ENCODE measurements at places on chromosomes 7 and 10.
A peak's percentile ranks its signal among the peaks of the same experiment; 100 is the strongest.

DNA sequence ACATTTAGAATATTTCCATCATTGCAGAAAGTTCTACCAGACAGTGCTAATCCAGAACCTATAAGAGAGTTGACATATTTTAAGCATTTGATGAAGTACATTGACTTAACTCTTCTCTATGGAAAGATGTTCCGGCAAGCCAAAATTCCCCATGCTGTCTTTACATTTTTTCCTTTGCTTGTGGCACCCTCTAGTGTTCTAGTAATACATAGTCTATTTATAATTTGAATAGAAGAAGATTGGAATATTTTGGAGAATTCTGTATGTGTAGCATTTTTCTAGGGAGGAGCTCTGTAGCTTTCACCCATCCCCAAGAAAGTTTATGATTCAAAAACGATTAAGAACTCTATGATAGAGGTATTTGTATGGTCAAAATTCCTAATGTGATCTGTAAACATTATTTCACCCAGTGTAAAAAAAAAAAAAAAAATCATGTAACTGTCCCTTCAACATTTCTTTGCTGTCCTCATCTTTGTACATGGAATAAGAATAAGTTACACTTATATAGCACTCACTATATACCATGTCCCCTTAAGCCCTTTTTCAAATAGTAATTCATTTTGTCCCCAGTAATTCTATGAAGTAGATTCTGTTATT is 33.2 kb downstream of the NRF1 start:
- peak; percentile 31 for DNase-seq

GRCh38 chr10:81414038-81414437 is 461.0 kb upstream of the NRG3 start:
- no peak for DNase-seq

DNA sequence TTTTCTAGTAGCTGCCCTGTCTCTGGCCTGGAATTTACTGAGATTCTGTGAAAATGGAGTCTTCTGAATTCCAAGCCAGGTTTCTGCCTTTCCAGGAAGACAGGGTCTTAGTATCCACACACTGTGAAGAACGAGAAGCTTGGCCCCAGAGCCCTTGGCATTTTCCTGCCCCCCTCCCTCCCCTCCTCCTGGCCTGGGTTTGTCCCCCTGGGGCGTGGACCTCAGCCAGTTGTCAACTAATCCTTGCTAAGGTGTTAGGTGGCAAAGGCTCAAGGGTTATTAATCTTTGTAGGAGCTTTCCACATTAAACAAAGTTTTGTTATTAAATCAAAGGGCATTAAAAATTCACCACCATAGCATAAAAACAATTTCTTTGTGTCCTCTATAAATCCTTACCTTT is 329.5 kb downstream of the RNLS start:
- DNase-seq, result no peak

DNA sequence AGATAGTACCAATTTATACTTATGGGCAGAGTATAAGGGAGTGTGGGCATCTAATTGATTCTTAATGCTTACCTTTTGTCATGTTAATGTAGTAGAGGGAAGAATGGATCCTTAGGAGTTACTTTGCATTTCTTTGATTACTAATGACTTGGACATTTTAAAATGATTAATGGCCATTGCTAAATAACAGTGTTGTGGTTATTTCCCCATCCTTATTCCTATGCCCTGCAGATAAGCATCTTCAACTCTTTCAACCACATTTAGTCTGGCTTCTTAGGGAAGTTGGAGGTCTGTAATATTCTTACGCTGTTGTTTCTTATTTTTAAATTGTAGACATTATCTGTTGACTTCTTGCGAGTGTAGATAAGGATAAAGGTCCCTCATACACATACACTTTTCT is 37.2 kb downstream of the KAT6B start:
- no peak for DNase-seq

- no peak for DNase-seq
Observed at GRCh38 chr10:75427951-75428350, 3.5 kb upstream of the LRMDA start.

DNA sequence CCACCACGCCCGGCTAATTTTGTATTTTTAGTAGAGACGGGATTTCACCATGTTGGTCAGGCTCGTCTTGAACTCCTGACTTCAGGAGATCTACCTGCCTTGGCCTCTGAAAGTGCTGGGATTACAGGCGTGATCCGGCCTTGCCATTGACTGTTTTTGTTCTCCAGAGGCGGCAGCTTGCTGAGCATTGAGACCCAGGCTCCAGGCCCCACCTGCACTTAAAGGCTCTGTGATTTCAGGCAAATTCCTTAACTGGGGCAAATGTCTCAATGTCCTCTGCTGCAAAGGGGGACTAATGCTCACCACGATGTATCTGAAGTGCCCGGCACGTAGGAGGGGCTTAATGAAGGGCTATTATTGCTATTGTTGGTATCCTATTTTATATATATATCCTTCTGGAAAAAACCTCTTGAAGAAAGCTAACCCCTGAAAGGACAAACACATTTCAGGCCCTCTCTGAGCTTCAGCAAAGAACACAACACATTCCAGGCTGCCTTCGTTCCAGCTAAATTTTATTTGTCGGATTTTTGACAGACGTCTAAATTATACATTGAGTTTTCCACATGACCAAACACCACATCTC is 29.0 kb downstream of the TRIM8 start:
- DNase-seq, result no peak

DNA sequence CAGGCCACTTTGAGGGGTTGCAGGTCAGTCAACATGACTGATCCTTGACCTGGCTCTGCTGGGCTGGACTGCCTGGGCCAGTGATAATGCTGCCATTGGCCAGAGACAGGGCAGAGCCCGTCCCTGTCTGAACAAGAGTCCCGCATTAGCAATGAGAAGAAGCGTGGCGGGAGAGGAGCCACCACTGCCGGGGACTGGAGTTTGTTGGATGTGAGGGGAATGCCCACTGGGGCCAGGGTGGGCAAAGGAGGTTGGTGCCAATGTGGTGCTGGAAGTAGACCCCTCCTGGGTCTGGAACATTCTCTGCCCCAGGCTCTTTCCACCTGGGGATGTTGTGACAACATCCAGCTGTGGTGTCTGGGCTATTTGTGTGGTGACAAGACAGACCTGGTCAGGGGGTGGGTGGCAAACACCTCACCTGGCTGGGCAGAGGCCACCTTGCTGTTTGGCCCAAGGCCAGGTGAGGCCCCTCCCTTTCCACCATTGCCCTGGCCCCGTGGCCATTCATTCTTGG is 7.6 kb downstream of the SAP25 start:
- no peak for DNase-seq

- no peak for DNase-seq
Observed at GRCh38 chr7:159144758-159145489, at the start of gene VIPR2. Gene VIPR2 (minus strand): TSS chr7:159144867. CDS start chr7:159144771, 96 bp downstream.

DNA sequence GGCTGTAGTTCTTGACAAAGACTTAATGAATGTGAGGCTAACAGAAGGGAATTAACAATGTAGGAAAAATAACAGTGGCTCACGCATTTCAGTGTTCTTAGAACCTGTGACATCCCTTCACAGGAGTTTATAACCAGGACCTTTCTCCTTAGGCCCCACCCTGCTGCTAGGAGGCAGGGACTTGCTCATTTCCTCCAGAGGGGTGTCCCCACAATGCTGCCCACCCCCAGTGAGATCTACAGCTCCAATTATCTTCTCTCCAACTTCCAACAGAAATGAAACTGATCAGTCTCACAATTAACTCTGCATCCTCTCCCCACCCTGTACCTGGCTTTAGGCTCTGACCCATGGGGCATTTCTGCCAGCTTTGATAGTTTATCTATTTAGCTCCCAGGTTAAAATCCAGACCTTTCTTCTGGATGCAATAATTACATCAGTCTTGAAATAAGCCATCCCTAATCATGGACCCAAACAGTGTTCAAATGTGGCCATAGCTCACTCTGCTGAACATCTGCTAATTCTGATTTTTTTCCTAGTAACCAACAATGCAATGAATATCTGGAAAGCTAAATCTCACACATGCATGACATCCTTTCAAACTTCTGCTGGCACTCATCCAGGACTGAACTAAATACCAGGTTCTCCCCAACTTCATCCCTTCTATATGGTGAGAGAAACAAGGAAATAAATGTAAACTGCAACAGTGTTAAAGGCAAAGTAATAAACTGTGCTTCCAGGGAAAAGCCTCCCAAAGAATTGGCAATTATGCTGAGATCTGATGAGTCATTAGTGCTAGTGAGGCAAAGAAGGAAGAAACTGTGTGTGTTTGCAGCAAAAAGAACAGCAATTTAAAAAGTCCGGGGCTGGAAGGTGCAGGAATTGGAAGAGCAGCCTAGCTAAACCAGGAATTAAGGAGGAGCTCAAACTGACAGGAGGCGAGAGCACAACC is 64.6 kb downstream of the HERPUD2 start:
- DNase-seq, result no peak

DNA sequence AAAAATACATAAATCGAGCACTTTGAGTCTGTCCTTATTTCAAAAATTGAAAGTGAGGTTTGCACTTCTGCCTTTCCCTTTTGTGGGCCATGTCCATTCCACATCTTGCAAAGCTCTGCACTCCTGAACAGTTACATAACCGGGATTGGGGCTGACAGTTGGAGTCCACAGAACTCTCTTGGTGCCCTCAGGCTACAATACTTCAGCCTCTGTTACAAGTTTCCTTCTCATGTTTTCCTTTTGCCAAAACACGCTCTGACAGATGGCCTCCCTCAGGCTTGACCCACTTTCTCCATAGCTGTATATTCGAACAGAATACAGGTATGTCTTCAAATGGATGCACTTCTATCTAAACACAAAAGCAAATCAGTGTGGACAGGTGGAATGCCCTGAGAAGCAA is 335.9 kb downstream of the WDR37 start:
- DNase-seq, result no peak

DNA sequence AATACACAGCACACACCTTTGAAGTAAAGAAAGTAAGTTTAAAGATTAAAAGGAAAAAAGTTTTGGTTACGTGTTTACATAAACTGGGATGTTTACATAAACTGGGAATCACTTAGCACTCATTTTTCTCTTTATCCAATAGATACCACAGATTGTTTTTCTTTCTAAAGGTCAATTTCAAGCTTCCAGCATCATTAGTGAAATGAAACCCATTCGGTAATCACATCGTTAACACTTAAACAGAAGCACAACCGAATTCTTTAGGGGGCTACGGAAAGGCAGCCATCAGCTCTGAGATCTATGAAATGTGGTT is 1.1 kb downstream of the ODAD2 start:
- no peak for DNase-seq

- no peak for DNase-seq
Observed at GRCh38 chr7:156999958-157000726, 10.3 kb downstream of the MNX1 start.

DNA sequence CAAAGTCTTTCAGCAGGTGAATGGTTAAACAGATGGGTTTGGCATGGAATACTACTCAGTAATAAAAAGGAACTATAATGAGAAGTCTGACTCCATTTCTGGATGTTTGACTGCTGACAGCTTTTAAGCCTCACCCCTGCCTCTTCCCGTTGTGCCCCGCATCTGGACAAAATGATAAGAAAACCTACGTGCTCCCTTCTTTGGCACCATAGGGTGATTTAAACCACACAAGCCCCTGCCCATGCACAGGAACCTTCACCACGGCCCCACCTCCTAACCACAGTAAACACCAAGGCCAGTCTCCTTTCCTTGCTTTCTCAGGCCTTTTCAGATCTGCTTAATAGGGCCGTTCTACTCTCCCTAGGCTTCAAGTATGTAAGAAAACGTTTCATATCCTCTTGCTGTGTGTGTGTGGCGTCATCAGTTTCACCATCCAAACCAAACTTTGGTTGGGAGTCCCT is 47.1 kb upstream of the UBN2 start:
- DNase-seq, result no peak

DNA sequence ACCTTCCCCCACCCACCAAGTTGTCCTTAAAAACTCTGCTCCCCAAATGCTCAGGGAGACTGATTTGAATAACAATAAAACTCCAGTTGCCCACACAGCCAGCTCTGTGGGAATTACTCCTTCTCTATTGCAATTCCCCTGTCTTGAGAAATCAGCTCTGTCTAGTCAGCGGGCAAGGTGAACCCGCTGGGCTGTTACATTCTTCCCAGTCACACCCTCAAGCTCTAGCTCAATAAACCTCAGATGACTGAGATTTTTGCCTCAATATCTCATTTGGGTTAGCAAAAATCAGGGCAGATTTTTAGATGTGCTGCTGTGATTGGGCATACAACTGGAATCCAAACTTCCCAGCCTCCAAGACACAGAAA is 32.9 kb downstream of the SVOPL start:
- DNase-seq, result no peak

GRCh38 chr7:55132890-55133551 is 114.2 kb downstream of the EGFR start:
- no peak for DNase-seq

DNA sequence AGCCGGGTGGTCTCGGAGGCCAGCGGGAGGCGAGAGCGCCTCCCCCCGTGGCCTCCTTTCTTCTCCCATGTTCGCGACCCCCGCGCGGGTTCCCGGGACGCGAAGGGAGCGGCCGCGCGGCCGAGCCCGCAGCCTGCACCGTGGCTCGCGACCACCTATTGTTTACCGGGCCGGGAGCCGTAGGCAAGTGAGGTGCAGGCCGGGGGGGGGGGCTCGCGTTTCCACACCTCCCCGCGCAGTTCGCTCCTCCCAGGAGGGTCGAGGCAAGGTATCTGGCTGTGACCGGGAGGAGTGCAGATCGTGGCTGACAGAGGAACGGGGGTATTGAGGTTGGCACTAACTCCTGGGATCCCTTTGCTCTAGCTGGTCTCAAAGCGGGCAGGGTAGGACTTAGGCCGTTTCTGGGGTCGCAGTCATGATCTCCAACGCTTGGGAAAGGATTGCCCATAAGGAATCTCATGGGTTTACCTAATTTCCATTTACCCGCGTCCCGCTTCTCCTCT is 734 bp downstream of the PTPN12 start:
- peak; percentile 20 for DNase-seq

DNA sequence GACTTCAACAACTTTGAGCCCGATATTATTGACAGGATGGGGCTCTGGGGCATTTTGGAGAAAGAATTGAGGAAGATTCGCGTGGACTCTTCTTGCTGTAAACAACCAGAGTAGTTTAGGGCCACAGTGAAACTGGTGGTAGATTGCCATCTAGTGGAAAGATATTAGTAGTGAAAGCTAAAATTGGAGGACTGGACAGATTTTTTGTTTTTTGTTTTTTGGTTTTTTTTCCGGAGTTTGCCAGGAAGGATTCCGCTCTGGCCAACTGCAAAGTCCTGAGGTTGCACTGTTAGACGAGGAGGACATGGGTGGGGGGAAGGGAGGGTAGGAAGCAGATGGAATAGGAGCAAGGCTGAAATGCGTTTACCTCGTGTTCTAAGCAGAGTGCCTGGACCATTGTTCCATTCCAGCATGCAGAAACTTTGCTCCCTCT is 11.7 kb downstream of the NOBOX start:
- DNase-seq, result peak; percentile 1

GRCh38 chr10:106648534-106649481 is 515.7 kb downstream of the SORCS1 start:
- DNase-seq, result no peak

- peak; percentile 59 for DNase-seq
Observed at GRCh38 chr10:59362144-59362958, at the start of gene FAM13C. Gene FAM13C (minus strand): TSS chr10:59362549. CDS start chr10:59362460, 89 bp downstream.

- no peak for DNase-seq
Observed at GRCh38 chr7:149004405-149005370, 23.6 kb downstream of the PDIA4 start.

Data from DMS79 (cell line).